ENCODE measurements at places on chromosomes 2 and 18. TPM values are rescaled to one million over a fixed set of nuclear protein-coding genes. Genes with fewer than 3 reads are reported as not detected.

GRCh38 chr2:196703695-196704094 lies 64.2 kb downstream of the CCDC150 start:
- no peak for DNase-seq

DNA sequence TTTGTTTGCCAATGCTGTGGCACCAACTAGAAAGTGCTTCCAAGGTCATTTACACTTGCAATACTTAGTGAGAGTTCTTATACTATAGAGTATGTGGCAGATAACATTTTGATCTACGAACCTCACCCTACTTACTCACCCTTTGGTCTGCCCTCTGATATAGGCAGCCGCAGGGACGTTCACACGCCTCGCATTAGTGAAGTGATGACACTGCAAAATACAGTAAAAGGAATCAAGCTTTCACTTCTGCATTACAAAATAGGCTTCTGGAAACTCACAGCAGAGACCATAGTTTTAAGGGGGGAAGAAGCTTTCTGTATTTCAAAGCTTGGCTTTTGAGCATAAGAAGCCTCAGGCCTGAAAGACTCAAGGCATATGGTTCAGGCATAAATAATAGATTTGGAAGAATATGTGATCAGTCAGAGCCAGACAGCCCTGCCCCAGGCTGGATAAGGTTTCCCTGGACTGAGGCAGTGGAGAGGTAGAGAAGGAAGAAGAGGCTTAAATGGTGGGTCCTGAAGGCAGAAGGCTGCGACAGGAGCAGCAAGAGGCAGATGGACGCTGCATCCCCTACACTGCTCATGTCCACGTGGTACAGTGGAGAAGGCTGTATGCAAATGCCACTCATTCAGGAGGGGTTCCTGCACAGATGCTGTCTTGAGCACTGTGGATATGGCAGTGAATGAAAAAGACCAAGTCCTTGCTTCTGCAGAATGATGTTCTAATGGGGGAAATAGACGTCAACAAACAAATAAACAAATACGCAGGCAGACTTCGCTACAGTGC lies 63.1 kb downstream of the FECH start:
- no peak for DNase-seq

GRCh38 chr2:19348692-19349091 lies 9.7 kb downstream of the OSR1 start:
- DNase-seq: no peak

- DNase-seq: no peak
Observed at GRCh38 chr2:58419983-58420382, 178.9 kb upstream of the FANCL start.

CNDP1 gene
- not detected for total RNA-seq

PRKAG3 gene
- total RNA-seq: not detected

PAX8 gene
- 0.64 TPM for total RNA-seq

SERPINB11 gene
- total RNA-seq: not detected

Measured in natural killer cell treated with Interleukin-12 subunit alpha and Interleukin-12 subunit beta and Interleukin-15 and Interleukin-18, amount 100 ng/mL, for 72 hours (primary cell).